ENCODE measurements at places on chromosomes 2 and 18. TPM values are rescaled to one million over a fixed set of nuclear protein-coding genes. Genes with fewer than 3 reads are reported as not detected.

GRCh38 chr2:207802650-207803049, 32.9 kb upstream of the FZD5 start:
- no peaks in the 10 kb centered on the region for H3K36me3 ChIP-seq
- no peaks in the 10 kb centered on the region for H3K27me3 ChIP-seq
- no peak overlapping the region for H3K4me3 ChIP-seq
- H3K27ac ChIP-seq = no peak overlapping the region
- H3K4me1 ChIP-seq = peaks cover 21% of the 10 kb centered on the region

DNA sequence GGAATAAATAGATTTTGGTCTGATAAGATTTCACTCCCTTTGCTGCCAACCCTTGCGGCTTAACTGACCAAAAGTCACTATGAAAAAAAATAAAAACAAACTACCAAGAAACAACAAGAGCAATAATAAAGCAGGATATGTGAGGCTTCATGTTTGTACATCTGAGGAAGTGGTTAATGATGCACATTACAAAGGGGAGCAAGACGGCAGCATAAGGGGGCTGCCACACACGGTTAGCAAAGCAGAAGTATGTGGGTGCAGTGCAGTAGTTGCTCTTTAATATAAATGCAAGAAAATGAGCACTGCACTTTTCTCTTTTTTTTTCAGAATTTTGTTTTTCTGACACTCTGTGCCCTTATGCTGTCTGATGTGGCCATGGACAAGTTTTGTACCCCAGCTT, 377.1 kb upstream of the CNTNAP5 start:
- no peaks in the 10 kb centered on the region for H3K4me1 ChIP-seq
- no peaks in the 10 kb centered on the region for H3K36me3 ChIP-seq
- DNase-seq = no peak
- H3K27ac ChIP-seq = no peak overlapping the region
- H3K27me3 ChIP-seq = no peaks in the 10 kb centered on the region
- no peak overlapping the region for H3K4me3 ChIP-seq

DNA sequence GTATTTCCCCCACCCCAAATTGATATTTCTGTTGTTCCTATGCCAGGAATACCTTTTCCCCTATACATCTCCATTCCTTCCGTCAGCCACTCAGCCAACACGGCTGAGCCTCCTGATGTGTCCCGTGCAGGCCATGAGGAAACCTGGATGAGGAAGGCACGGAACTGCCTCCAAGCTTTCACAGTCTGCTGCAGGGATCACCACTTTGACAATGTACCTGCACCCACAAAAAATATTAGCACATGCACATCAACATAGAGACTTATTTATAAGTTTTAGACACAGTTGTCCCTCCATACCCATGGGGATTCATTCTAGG, 101.4 kb upstream of the PPP1CB start:
- H3K36me3 ChIP-seq = peaks cover 8% of the 10 kb centered on the region
- H3K27me3 ChIP-seq = no peaks in the 10 kb centered on the region
- DNase-seq = no peak
- H3K4me3 ChIP-seq = peak overlapping the region; percentile 38
- H3K27ac ChIP-seq = peak overlapping the region; percentile 90
- H3K4me1 ChIP-seq = peaks cover 66% of the 10 kb centered on the region

DNA sequence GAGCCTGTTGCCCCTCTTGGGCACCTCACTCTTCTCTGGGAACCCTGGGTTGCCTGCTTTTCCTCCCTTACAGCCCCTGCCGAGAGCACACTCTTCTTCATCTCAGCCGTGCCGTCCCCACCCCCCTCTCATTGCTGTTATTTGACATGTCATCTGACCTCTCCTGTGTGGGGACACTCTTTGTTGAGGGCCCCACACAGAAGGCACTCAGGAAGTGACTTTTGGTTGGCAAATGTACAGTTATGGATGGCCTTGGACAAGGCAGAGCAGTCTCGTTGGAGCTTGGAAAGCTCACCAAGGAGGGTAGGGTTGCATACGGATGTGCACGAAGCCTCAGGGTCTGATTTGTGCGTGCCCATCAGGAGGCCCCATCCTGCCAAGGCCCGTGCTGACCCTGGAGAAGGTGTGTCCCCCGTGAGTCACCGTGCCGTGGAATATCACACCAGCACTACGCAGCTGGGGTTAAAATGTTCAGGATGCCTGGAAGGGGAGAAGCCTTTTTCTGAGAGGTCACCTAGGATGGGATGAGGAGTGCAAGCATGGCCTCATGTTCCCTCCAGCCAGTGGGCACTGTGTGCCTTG, 93.9 kb downstream of the CTIF start:
- no peaks in the 10 kb centered on the region for H3K27me3 ChIP-seq
- DNase-seq = no peak
- H3K4me3 ChIP-seq = no peak overlapping the region
- no peaks in the 10 kb centered on the region for H3K36me3 ChIP-seq

- no peak for DNase-seq
- H3K4me3 ChIP-seq = no peak overlapping the region
- H3K27ac ChIP-seq = no peak overlapping the region
- H3K36me3 ChIP-seq = peaks cover 6% of the 10 kb centered on the region
- H3K27me3 ChIP-seq = peaks cover 31% of the 10 kb centered on the region
- H3K4me1 ChIP-seq = peaks cover 9% of the 10 kb centered on the region
Measured at GRCh38 chr2:118853651-118854291, 6.3 kb upstream of the EN1 start.

SLC38A11 gene
- total RNA-seq = 0.57 TPM

CREG2 gene
- total RNA-seq = 1.3 TPM

DNER gene
- total RNA-seq = 1.1 TPM
